ENCODE measurements at places on chromosomes 6 and 20.

GRCh38 chr20:58131551-58132142, 96.8 kb downstream of the ANKRD60 start:
- peak; percentile 60 for DNase-seq

GRCh38 chr6:145904391-145904790, 59.8 kb downstream of the SHPRH start:
- no peak for DNase-seq

DNA sequence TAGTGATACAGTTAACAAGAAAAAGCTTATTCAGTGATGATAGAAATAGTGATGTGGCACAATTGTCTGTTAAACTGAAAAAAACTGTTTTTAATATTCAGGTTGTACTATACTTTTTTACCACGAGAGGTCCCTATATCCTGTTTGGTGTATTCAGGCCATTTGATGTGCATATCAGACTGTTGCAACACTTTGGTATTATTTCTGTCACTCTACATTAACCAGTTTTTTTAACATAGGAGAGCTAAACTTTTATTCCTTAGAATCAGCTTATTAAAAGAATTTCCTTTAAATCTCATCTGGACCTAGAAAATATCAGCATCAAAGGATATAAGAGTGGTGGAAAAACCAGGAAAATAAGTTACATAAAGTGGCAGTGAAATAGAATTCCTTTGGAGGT, 36.8 kb downstream of the TSPYL4 start:
- peak; percentile 32 for DNase-seq

DNA sequence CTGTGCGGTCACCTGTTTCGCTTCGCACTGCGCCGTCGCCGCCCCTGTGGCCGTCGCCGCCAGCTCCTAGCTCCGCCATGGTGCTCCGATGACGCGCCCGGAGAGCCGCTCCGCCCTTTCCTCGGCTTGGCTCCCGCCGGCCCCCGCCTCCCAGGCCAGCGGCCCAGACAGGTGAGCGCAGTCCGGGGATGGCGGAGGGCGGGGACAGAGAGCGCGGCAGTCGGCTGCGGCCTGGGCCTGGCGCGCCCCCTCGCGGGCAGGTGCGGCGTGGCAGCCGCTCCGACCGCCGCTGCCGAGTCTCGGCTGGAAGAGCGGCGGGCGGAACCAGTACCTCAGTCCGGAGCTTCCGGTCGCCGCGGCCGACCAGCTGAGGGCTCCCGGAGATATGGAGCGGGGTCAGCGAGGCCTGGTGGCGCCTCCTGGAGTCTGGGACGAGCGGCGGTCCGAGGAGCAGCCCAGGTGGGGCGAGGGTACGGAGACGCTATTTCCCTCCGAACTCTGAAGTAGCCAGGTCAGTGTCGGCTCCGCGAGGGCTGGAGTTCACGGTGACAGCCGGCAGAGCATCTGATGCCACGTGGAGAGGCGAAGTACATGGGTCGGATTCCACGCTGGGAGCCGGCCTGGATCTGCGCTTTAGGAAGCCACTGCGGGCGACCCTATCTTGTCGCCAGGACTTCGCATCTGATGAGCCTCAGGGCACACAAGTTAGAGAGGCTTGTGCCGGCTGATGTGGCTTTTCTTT, at the start of gene MAP7:
Gene MAP7, minus strand, starts transcription at position 93 of the 742 bp plus-strand sequence. Its CDS starts 14 bp downstream, at position 79.
- DNase-seq, result no peak

- DNase-seq, result no peak
Observed at GRCh38 chr6:113654396-113654795, 202.7 kb upstream of the MARCKS start.

All from fibroblast of skin of left quadriceps (primary cell).